CD4-positive, alpha-beta T cell treated with Interleukin-4 for 1 hour (primary cell): ENCODE measurements at places on chromosomes 1 and 21.

- DNase-seq = no peak
Observed at GRCh38 chr1:19353596-19353995, 41.5 kb downstream of the SLC66A1 start.

GRCh38 chr1:92503043-92503925 is 16.6 kb upstream of the GFI1 start:
- no peak for DNase-seq

GRCh38 chr1:32892368-32893197 is 6.3 kb downstream of the HPCA start:
- DNase-seq = no peak

- DNase-seq = no peak
Observed at GRCh38 chr1:55580845-55581332, 365.7 kb upstream of the USP24 start.

- peak; percentile 67 for DNase-seq
Observed at GRCh38 chr1:41416552-41417334, 55.5 kb downstream of the FOXO6 start.

GRCh38 chr1:9733160-9733789 is 81.7 kb downstream of the PIK3CD start:
- DNase-seq = no peak

DNA sequence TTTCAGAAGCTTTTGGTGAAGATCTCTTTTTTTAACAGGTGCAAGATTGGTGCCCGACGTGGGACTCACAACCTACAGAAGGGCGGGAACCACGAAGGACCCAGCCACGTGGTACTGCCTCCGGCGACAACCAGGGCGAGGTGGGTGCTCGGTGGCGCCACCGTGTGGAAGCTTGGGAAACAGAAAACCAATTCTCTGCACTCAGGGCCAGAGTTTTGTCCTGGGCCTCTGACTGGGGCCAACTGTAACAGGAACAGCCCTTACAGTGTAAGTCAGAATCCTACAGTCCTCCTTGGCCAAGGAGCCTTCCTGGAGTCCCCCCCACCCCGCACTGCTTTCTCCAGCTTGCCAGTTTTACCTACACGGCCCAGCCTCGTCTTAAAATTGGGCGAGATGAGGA is 11.6 kb upstream of the S100A7A start:
- peak; percentile 54 for DNase-seq

GRCh38 chr1:244214009-244214967 is 163.2 kb downstream of the ZBTB18 start:
- no peak for DNase-seq

GRCh38 chr1:119449971-119450370 is 35.0 kb downstream of the HSD3B2 start:
- DNase-seq = no peak

DNA sequence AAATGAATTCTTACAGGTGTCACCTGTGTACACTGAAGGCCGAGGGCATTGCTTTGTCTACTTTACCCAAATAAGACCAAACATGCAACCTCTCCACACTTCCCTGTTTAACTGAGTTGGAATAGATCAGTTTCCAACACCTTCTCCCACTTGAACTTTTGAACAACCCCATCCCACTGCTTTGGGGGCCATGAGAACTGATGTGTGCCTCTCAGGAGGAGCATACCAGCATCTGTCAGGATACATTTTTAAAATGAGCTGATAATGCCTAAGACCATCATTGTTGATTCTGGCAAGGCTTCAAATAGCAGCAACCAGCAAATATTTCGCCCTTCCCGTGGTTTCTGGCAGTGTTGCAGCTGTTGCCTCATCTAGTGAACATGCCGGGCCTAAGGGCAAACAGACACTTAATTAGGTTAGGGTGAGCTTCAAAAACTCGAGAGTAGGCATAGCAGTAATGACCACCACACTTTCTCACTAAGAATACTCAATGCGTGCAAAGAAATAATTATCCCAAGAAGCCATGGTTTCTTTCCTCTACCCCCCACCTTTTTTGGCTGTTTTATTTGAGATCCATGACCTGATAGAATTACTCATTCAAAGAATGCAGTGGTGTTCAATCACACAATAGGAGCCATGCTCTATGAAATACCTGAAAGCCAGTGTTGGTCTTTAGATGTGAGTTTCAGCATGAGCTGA is 63.7 kb downstream of the MAP10 start:
- no peak for DNase-seq

DNA sequence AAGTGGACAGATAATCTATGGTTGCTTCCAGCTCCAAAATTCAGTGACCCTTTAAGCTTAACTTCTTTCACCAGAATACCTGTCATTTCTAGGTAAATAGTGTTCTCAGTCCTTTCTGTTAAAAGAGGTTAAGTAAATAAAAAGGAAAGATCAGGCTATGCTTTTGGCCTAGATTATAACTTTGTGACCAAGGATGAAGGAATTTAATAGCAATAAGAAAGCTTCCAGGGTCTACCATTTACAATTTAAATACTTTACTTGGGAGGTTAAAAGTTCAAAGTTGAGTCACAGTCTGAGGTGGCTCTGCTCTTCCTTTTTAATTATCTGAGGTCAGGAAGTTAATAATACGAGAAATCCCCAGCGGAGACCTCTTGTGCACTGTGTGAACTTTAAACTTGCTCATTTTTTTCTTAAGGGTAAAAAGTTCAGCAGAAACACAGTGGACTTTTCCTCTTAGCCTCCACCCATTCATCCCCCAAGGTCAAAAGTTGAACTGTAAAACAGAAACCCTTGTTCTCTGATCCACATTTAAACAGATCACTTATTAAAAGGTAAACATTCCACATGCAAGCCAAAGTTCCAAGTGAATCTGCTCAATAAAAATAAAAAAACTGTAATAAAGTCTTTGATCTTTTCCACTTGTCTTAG is 187.1 kb downstream of the NRIP1 start:
- peak; percentile 13 for DNase-seq
